Right ventricle myocardium inferior (tissue), 1 donor: ENCODE measurements at places on chromosomes 13 and 19. TPM values are rescaled to one million over a fixed set of nuclear protein-coding genes. Genes with fewer than 3 reads are reported as not detected.

Gene CEACAM1
- total RNA-seq = 4.3 TPM

Gene MBD3L2
- total RNA-seq = not detected

Gene CASP14
- not detected for total RNA-seq

Gene FPR1
- total RNA-seq = 5.3 TPM

Gene DIAPH3
- total RNA-seq = 0.46 TPM

Gene RNF17
- not detected for total RNA-seq

Gene ZNF865
- total RNA-seq = 16.9 TPM

Gene KANK3
- total RNA-seq = 20.5 TPM

Gene BBC3
- 5.0 TPM for total RNA-seq

Gene NAPSA
- 0.27 TPM for total RNA-seq

Gene CERS4
- 21.4 TPM for total RNA-seq

Gene MFSD12
- total RNA-seq = 23.7 TPM

Gene LILRA2
- 3.1 TPM for total RNA-seq

Gene SULT2B1
- total RNA-seq = 0.43 TPM

Gene DMKN
- 3.4 TPM for total RNA-seq

Gene C1QTNF9B
- 3.1 TPM for total RNA-seq

Gene MED26
- 6.1 TPM for total RNA-seq

Gene VSTM1
- not detected for total RNA-seq

Gene JAK3
- 1.9 TPM for total RNA-seq

Gene ZNF541
- 1.2 TPM for total RNA-seq

Gene CPB2
- not detected for total RNA-seq

Gene LILRA5
- total RNA-seq = 1.8 TPM
